ENCODE measurements at places on chromosomes 1 and 21.

- no peak for DNase-seq
Measured at GRCh38 chr1:181141431-181141910, 53.0 kb downstream of the IER5 start.

DNA sequence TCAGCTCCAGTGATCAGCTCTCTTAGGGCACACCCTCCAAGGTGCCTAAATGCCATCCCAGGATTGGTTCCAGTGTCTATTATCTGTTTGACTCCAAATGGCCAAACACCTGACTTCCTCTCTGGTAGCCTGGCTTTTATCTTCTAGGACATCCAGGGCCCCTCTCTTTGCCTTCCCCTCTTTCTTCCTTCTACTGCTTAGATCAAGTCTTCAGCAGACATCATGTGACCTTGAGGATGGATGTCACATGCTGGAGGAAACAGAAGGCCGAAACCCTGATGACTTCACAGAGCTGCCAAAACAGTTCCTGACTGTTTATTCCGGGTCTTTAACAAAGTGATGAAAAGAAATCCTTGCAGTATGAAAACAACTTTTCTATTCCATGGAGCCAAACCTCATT, 24.4 kb upstream of the WDR26 start:
- no peak for DNase-seq

- DNase-seq = no peak
Measured at GRCh38 chr1:170376801-170377385, 155.1 kb upstream of the GORAB start.

- DNase-seq = no peak
Measured at GRCh38 chr1:12153181-12153785, 13.5 kb upstream of the TNFRSF1B start.

GRCh38 chr1:234863551-234863971, 253.6 kb upstream of the IRF2BP2 start:
- DNase-seq = no peak

- DNase-seq = no peak
Measured at GRCh38 chr1:184242507-184242943, 144.3 kb upstream of the C1orf21 start.

DNA sequence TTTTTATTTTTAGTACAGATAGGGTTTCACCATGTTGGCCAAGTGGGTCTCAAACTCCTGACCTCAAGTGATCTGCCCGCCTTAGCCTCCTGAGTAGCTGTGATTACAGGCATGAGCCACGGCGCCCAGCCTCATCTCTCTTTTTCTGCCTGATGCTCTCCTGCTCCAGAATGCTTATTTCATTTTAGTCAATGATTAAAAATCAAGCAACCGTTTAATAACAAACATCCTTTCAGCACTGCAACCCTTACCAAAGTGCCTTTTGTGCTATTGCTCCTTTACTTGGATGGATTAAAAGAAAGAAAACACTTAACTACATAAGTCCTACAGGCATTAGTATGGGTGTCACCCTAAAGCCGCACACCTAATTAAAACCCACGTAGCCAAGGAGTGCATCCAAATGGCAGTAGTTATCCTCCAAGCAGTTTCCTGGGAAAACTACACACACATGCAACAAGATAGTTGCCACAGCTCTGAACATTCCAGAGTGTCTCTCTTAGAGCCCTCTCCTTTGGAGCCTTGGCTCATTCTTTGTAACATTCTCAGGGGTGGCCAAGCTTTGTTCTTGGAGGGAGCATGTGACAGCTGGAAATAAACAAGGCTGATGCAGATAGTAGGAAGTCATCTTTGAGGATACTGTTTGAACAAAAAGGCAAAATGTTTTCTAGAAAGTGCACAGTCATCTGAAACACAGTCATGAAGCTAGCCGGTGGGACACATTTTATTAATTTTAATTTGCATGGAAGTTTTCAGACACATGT, 51.2 kb downstream of the KCNJ15 start:
- no peak for DNase-seq

- DNase-seq = no peak
Measured at GRCh38 chr1:942411-942821, 16.6 kb downstream of the NOC2L start.

DNA sequence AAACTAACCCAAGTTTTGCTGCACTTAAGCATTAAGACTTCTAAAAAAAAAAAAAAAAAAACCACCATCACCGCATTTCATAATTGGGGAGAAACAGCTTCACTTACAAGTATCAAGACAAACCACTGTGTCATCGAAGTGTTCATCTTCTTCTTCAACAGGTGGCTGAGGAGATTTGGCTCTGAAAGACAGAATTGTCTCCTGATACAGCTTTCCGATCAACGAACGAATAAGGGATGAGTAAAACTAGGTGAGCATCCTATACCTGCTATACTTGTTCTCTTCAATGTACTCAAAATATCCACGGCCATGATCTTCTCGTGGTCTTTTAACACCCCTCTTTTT, 2.0 kb downstream of the HNRNPU start:
- no peak for DNase-seq

DNA sequence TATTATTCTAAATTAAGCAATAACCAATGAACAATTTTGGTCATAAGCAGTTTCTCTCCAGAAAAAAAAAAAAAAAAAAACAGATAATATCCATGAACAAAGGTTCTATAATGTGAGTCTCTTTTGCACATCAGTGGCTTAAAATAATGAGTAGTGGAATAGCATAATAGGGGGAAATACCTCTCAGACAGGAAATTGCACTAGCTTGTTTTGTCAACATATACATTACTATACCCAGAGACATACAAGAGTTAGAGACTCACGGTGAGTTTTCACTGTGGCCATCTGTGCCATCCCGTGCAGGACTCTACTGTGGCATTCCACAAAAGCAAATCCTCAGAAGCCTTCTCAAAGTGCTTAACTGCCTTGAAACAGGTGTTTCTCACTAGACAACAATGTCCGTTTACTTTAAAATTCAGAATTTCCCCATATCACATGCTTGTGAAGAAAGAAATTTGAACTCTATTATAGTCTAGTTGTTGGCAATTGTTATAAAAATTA, 697.9 kb downstream of the USP25 start:
- DNase-seq = no peak

DNA sequence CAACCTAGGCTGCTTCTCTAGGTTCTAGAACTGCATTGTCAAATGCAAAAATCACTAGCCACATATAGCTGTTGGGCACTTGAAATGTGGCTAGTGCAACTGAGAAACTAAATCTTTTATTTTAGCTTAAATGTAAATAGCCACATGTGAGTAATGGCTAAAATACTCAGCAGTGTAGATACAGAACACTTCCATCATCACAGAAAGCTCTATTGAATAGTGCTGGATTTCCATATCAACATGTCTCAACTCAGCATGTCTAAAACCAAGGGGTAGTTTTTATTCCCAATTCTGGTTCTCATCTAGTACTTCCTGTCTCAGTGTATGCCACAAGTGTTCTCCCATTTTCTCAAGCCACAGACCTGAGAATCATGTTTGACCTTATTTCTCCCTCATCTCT, 7.5 kb upstream of the TP53BP2 start:
- no peak for DNase-seq

GRCh38 chr1:67754526-67754920, 69.5 kb downstream of the GADD45A start:
- DNase-seq = no peak

GRCh38 chr1:198660341-198661261, 21.8 kb downstream of the PTPRC start:
- no peak for DNase-seq

DNA sequence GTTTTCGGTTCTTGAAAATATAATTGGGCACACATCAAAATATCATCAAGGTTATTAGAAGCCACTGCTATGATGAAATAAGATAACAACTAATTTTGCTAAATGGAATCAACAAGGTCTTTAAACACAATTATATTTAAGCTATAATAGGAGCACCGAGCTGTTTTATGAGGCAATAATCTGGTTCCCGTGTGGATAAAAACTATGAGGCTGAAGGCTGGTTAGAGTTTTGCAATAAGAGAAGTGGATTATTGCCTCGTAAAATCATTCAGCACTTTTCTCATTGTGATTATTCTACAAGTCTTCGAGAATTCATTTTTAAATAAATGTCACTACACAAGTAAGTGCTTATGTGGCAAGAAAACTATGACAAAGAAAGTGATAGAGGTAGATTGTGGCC, 975.7 kb upstream of the ADGRL2 start:
- DNase-seq = no peak

- no peak for DNase-seq
Measured at GRCh38 chr1:199815947-199816346, 211.6 kb upstream of the NR5A2 start.

- DNase-seq = no peak
Measured at GRCh38 chr1:111598544-111598943, 21.0 kb upstream of the RAP1A start.

DNA sequence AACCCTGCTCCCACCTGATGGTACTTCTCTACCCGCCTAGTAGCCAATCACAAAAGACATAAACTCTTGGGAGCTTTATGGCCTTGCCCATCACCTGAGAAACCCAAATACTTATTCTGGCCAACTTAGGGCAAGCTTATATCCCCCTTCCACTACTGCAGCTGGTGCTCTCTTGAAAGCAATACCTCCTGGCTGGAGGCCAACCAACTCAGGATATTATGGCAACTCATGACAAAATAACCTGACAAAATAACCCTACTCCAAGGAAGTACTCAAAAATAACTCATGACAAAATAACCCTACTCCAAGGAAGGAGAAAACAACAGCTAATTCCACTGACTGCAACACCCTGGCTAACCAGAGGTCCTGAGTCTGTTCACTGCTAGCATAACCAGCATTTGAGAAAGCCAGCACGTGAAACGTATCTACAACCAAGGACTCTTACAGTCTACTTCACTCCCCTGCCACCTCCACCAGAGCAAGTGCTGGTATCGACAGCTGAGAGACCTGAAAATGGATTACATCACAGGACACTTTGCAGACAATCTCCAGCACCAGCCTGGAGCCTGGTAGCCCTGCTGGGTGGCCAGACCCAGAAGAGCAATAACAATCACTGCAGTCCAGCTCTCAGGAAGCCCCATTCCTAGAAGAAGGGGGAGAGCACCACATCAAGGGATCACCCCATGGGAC, 179.9 kb downstream of the COL24A1 start:
- DNase-seq = no peak

DNA sequence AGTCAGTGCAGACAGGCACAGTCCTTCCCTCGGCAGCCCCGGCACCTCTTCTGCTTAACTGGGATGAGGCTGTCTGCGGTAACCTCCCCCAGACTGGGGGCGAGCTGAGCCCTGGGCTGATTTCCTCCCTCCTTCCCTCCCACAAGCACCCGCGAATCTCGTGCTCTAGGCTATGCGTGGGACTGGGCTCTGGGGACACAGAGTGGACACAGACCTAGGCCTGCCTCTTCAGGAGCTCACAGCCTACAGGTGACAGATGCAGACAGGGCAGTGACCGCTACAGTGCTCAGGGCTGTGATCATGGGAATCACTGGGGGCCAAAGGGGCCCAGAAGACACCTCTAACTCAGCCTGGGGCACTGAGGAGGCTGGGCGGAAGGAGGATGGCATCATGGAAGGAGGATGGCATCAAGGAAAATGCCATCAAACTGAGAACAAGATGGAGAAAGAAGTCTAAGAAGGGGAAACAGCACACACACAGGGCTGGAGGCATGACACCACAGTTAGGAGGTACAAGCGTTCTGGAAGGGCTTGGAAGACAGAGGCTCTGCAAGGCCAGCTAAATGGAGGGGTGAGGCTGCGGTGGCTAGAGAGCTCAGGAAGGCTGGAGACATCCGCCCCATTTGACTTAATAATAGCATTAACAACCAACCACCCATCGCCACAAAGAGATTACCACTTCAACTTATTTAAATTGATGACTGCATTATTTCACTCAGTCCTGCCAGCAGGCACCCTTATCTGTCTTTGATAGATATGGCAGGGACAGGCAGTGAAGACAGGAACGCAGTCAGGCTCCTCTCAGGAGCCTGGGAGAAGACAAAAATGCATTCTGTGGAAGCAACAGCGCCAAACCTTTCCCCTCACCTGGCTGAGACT, 4.2 kb downstream of the TTC39A start:
- no peak for DNase-seq

DNA sequence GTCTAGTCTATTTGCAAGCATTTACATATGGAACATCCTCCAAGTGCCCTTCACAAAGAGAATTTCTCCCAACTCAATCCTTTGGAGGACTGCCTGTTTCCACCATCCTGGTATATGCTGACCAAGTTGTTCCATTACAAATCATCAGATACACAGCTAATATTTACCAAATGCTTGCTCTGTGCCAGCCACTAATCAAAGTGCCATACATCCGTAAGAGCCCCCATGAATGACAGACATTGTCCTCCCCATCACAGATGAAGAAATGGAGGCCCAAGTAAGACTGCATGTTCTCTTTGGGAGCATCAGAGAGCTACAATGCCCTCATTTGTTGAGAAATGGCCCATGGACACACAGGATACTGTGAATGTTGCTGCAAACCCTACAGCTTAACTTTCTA, 130.0 kb upstream of the BACE2 start:
- no peak for DNase-seq

- no peak for DNase-seq
Measured at GRCh38 chr1:58201492-58202106, 344.9 kb downstream of the OMA1 start.

DNA sequence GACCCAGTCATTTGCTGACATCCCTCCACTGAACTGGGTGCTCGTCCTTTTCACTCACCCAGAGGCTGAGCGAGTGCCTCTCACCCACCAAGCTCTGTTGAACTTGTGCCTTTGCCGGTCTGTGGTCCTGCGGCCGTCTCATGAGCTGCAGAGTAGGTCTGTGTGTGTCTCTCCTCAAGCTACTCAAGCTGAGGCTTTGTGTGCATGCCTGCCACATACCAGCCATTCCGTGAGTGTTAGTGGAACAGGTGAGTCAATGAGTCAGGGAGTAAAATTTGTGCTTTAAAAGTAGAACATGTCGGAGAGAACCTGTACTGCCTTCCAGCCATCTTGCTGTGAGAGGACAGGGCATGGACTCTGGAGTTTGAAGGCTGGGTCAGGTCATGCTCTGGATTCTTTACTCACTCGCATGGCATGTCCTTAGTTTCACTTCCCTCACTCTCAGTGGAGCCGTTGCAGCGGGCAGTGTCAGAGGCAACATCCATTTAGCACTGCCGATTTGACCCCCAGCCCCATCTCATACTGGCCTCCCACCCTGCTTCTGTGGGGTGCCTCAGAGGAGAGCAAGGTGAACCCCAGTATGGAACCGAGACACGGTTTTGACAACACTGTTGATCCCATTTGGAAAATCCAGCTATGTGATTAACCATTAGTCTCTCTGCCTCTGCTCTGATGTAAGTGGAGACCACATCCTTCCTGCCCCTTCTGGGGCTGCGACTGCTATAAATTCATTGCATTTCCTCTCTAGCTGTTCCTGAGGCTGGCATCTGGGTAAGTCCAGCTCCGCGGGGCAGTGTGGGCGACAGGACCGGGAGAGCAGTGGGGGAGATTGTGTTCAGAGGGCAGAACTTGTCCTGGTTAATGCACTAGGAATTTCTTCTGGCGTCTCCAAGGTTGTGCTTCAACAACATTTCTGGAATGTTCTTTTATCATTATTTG, at the start of gene NLRP3:
Gene NLRP3, plus strand, starts transcription at position 751 of the 939 bp plus-strand sequence. CDS start 2,628 bp downstream, outside the sequence.
- peak; percentile 11 for DNase-seq

GRCh38 chr1:117011334-117011733, 9.8 kb downstream of the CD101 start:
- DNase-seq = no peak

Data from activated T-helper 1 cell treated with Interleukin-2 at 50 U/mL for 16 hours (primary cell).